ENCODE measurements at places on chromosomes 3 and 15.
A peak's percentile ranks its signal among the peaks of the same experiment; 100 is the strongest.

- H3K27me3 ChIP-seq: no peaks in the 10 kb centered on the region
- H3K4me1 ChIP-seq: no peaks in the 10 kb centered on the region
- no peak overlapping the region for H3K27ac ChIP-seq
- no peak for DNase-seq
- H3K36me3 ChIP-seq: no peaks in the 10 kb centered on the region
- no peak overlapping the region for H3K4me3 ChIP-seq
Observed at GRCh38 chr3:167350245-167350862, 29.7 kb downstream of the ZBBX start.

DNA sequence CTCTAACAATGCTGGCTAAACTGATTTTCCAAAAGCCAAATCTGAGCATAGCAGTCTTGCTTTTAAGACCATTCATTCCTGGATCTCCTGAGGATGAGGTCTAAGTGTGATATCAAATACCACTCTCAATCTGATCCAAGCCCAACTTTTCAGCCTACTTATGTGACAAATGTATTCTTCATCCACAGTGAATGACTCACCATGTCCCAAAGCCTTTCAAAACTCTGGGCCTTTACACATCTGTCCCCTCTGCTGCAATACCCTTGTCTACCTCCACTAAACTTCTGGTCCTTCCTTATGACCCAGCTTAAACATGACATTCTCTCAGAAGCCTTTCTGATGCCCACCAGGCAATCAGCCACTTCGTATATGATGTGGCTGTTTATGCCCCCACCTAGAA lies 4.6 kb downstream of the ANAPC13 start:
- no peak for DNase-seq
- peaks cover 31% of the 10 kb centered on the region for H3K36me3 ChIP-seq
- H3K4me3 ChIP-seq: no peak overlapping the region
- H3K27me3 ChIP-seq: no peaks in the 10 kb centered on the region
- H3K27ac ChIP-seq: no peak overlapping the region

DNA sequence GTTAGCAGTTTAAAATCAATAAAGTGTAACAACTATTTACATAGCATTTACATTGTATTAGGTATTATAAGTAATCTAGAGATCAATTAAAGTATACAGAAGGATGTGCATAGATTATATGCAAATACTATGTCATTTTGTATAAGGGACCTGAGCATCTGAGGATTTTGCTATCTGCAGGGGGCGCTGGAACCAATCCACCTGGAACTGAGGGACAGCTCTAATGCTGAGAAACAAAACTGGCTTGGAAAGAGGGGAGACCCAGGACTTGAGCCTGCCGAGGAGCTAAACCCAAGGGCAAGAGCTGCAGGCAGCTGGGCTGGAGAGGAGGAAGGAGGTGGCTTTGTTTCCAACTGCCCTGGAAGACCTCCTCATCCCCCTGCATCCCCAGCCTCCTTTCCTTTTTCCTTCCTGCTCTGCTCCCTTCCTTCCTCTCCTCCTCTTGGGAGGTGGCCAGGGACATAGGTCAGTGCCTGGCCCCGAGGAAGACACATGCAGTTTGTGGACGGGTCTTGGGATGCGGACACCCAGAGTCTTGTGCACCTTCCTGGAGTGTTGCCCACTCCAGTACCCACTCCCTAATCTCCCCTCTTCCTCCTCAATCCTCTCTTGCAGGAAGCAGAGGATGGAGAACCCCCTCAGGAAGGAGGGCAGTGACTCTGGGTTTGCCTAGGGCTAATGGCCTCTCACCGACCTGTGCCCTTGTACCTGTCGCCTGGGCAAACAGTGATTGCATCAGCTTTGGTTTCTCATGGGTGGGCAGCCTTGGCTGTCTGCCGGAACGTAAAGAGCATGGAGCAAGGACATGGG lies 825 bp upstream of the RTP3 start:
- H3K27me3 ChIP-seq: no peaks in the 10 kb centered on the region
- peaks cover 4% of the 10 kb centered on the region for H3K36me3 ChIP-seq
- DNase-seq: no peak
- H3K4me1 ChIP-seq: peaks cover 6% of the 10 kb centered on the region
- H3K27ac ChIP-seq: no peak overlapping the region

GRCh38 chr15:72766780-72767179 lies 16.8 kb downstream of the ADPGK start:
- no peaks in the 10 kb centered on the region for H3K27me3 ChIP-seq
- H3K27ac ChIP-seq: no peak overlapping the region
- no peak for DNase-seq

GRCh38 chr15:20351448-20351971 lies 190.1 kb downstream of the GOLGA6L6 start:
- H3K27ac ChIP-seq: no peak overlapping the region
- peak; percentile 84 for DNase-seq
- no peaks in the 10 kb centered on the region for H3K4me1 ChIP-seq
- H3K4me3 ChIP-seq: no peak overlapping the region

DNA sequence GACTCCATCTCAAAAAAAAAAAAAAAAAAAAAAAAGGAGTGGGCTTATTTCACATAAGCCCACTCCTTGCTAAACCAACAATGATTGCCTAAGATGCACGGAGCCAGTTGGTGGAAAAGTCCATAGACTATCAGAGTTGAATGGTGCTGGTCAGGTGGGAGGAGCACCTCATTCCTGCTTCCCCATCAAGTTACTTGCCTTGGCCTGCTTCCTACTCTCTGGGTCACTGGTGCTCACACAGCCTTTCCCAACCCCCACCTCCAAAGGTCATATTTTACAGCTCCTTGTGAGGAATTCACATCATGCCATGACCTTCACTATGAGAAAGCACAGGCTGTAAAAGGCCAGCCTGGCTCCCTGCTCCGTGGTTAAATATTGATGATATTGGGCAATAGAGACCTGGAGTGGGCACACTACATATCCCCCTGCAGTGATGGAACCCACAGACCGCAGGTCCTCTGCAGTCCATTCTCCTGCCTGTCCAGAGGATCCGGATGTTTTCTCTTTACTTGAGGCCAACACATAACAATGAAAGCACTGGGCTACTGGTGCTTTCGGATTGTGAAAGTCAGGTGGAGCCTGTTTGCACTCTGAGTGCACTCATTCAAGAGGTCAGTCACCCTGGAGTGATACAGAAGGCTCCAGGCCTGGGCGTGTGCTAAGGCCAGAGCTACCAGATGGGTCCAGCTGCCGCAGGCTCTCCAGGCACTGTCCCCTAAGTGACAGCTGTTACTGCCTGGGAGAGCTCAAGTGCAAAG lies at the start of gene SLC51B:
Gene SLC51B, plus strand, starts transcription at position 664 of the 758 bp plus-strand sequence. CDS start 4,618 bp downstream, outside the sequence.
- peaks cover 34% of the 10 kb centered on the region for H3K4me1 ChIP-seq
- H3K27ac ChIP-seq: peak within 1 kb of the TSS; percentile 82
- peak within 1 kb of the TSS; percentile 28 for H3K4me3 ChIP-seq

- peaks cover 5% of the 10 kb centered on the region for H3K4me1 ChIP-seq
- no peak for DNase-seq
- no peaks in the 10 kb centered on the region for H3K36me3 ChIP-seq
- no peak overlapping the region for H3K27ac ChIP-seq
Observed at GRCh38 chr15:35925275-35926006, 379.5 kb upstream of the DPH6 start.

DNA sequence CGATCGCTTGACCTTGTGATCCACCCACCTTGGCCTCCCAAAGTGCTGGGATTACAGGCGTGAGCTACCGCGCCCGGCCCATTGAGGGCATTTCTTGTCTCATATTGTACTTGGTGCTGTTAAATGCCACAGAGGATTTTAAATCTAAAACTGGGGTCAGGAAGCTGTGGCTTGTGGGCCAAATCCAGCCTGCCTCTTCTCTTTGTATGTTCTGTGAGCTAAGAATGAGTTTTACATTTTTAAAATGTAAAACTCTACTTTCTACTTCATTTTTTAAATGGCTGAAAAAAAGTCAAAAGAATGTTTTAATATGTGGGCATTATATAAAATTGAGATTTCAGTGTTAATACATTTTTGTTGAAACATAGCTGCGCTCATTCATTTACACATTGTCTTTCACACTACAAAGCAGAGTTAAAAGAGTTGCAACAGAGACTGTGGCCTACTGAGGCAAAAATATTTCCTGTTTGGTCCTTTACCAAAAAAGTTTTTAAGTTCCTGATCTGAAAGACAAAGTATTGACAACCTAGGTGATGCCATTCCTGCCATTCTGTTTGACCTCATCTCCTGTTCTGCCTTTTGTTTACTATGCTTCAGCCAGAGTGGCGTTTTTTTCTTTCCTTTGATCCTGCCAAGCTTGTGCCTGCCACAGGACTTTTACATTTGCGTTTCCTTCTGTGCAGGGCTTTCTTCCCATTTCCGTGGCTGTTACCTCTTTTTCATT lies 50.4 kb downstream of the PDCD6IP start:
- H3K36me3 ChIP-seq: peaks cover 37% of the 10 kb centered on the region
- DNase-seq: no peak
- H3K27me3 ChIP-seq: no peaks in the 10 kb centered on the region
- no peak overlapping the region for H3K27ac ChIP-seq
- H3K4me3 ChIP-seq: no peak overlapping the region

DNA sequence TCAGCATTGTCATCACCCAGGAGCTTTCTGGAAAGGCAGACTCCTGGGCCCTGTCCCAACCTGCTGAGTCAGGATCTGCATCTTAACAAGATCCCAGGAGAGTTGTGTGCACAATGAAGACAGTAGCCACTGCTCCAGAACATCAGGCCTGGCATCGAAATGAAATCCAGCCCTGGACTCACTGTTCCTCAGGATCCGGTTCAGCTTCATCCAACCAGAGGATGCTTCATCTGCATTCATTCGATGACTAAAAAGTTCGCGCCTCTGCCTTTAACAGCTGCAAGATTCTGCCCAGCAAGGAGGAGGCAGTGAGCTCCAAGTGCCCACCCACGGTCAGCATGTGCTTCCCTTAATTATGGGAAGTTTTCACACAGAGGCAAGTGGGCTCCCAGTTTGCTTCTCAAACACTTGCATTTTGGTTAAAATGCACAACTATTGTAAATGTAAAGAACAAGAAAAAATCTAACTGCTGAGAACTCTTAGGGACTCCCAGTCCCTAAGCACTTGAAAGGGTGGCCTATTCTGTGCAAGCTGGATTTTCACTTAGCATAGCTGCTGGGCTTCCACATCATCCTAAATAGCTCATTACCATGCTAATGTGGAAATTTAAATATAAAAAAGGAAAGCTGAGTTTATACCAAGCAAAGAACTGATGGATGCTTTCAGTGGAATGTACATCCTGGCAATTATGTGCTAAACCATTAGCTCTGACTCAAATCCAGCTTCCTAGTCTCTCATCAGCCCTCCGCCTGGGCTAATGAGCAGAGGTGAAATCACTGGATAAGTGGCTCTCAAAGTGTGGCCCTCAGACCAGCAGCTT lies 25.5 kb upstream of the ESYT3 start:
- DNase-seq: no peak
- H3K36me3 ChIP-seq: peaks cover 6% of the 10 kb centered on the region
- no peaks in the 10 kb centered on the region for H3K27me3 ChIP-seq
- no peaks in the 10 kb centered on the region for H3K4me1 ChIP-seq
- H3K4me3 ChIP-seq: no peak overlapping the region

DNA sequence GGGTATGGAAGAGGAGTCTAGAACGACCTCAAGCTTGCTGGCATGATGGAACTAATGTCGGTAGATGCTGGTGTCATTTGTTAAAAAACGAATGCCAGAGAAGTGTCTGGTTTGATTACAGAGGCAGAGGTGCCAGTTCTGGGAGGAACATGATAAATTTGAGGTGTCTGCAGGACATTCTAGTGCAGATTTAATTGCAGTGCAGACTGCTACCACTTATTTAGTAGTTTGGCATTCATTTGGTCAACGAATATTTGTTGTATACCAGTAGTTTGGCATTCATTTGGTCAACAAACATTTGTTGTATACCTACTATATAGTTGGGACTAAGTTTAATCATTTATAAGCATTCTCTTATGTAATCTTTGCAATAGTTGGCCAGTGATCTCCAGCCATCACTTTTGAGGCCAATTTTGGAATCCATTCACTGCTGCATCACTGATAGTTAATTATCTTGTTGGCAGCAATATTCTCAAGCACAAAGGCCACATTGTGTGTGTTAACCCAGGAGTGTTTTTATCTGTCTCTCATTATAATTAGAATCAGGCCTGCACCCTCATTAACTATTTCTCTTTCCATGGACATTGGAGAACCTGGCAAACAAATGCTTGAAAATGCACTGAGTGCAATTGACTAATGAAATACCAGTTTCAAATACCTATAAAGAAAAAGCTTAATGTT lies 19.5 kb upstream of the TGFBR2 start:
- no peak overlapping the region for H3K27ac ChIP-seq
- no peak for DNase-seq
- no peak overlapping the region for H3K4me3 ChIP-seq
- no peaks in the 10 kb centered on the region for H3K27me3 ChIP-seq
- no peaks in the 10 kb centered on the region for H3K4me1 ChIP-seq

GRCh38 chr3:37210230-37210629 lies 35.8 kb upstream of the LRRFIP2 start:
- H3K36me3 ChIP-seq: no peaks in the 10 kb centered on the region
- DNase-seq: no peak
- H3K27me3 ChIP-seq: no peaks in the 10 kb centered on the region
- no peak overlapping the region for H3K27ac ChIP-seq

GRCh38 chr3:133983126-133983525 lies 46.6 kb downstream of the SLCO2A1 start:
- no peak overlapping the region for H3K27ac ChIP-seq
- no peak for DNase-seq
- no peaks in the 10 kb centered on the region for H3K36me3 ChIP-seq
- peaks cover 26% of the 10 kb centered on the region for H3K4me1 ChIP-seq
- H3K27me3 ChIP-seq: peaks cover 7% of the 10 kb centered on the region
- no peak overlapping the region for H3K4me3 ChIP-seq

DNA sequence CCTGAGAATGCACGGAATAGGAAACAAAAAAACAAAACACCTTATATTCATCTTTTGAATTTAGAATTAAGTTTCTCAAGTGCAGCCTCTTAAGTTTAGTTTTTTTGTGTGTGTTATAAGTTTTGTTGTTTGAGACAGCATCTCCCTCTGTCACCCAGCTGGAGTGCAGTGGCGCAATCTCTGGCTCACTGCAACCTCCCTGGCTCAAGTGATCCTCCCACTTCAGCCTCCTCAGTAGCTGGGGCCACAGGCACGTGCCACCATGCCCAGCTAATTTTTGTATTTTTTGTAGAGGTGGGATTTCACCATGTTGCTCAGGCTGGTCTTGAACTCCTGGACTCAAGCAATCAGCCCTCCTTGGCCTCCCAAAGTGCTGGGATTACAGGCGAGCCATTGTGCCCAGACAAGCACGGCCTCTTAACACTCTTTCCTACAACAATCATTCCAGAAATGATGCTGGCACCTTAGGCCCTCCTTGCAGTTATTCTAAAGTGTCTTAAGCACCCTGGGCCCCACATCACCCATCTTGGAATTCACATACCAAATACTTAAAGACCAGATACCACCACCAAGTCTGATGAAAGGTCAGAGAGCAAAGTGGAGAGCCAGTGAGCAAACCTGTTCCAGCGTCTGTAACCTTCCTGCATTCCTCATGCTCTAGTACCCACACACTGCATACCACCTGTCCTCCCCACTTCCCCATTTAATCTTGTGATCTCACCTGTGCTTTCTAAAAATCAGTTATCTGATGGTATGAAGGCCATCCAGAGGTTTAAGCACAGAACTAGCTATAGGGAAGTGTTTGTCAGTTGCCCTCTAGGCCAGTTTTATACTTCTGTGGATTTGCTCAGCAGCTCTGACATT lies 6.9 kb upstream of the SPG11 start:
- H3K27ac ChIP-seq: no peak overlapping the region
- DNase-seq: no peak
- H3K27me3 ChIP-seq: peaks cover 22% of the 10 kb centered on the region
- no peaks in the 10 kb centered on the region for H3K4me1 ChIP-seq
